Right lung (tissue), 10 donors: ENCODE measurements at places on chromosomes 7 and 10.
A peak's percentile ranks its signal among the peaks of the same experiment; 100 is the strongest.

DNA sequence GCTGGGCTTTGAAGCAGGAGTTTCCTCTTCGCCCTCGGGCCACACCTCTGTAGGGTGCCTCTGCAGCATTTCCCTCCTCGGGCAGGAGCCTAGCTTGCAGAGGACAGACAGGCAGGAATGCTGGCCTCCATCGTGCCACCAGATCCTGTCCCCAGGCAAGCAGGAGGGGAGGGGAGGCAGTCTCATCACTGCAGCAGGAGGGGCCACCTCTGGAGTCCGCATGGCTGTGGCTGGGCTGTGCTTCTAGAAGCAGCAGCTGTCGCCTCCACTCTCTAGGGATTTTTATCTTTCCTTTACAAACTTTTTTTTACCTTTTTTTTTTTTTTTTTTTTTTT is 181.4 kb downstream of the CUX1 start:
- no peak for DNase-seq

- no peak for DNase-seq
Measured at GRCh38 chr7:150363872-150364271, 4.8 kb upstream of the REPIN1 start.

DNA sequence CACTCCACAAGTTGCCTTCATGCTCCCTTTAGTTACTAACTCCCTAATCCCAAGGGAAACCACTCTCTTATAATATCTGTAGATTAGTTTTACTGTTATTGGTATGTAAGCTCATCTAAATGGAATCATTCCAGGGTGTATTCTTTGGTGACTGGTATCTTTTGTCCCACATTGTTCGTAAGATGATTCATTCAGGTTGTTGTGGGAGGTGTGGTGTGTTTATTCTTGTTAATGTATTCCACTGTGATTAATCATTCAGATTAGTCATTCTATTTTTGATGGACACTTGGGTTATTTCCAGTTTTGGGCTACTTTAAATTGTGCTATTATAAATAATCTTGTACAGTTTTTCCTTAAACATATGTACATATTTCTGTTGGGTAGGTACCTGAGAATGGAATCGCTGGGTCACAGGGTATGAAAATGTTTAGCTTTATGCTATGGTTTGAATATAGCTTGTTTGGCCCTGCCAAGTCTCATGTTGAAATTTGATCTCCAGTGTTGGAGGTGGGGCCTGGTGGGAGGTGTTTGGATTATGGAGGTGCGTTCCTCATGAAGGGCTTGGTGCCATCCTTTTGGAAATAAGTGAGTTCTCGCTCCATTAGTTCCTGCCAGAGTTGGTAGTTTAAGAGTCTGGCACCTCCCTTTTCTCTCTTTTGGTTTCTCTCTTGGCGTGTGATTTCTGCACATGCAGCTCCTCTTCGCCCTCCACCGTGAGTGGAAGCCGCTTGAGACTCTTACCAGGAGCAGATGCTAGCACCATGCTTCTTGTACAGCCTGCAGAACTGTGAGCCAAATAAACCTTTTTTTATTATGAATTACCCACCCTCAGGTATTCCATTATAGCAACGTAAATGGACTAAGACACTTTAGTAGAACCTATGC is 13.8 kb downstream of the BTRC start:
- DNase-seq, result no peak

DNA sequence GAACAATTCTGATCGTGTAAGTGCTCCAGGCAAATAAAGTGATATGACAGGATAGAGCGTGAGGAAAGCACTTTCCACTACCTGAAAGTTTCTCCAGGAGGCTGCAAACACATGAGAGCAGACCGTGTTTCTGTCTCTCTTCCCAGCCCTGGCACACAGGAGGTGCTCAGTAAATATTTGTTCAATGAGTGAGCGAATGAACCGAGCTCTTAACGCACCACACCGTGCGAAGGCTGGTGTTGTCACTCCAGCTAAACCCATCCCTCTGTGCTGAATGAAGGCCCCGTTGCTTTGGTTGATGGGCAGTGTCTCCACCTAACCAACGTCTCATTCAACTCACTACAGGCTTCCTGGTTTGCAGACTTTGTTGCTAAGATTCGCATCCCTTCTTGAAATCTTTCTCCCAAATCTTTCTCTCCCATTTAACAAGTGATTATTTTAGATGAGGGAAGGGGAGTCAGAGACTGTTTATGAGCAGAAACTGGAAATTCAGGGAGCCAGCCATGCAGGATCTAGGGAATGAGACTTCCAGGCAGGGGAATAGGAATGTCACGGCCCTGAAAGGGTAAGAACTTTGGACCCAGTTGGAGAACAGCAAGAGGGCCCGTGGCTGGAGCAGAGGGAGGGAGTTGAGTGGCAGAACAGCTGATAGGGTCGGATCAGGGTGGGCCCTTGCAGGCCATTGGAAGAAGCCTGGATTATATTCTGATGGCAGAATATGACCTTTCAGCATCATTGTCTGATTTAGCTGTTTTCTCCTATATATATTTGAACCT is 282.6 kb downstream of the CAMK1D start:
- DNase-seq, result no peak

- peak; percentile 17 for DNase-seq
Measured at GRCh38 chr10:33484787-33485186, 150.3 kb upstream of the NRP1 start.

DNA sequence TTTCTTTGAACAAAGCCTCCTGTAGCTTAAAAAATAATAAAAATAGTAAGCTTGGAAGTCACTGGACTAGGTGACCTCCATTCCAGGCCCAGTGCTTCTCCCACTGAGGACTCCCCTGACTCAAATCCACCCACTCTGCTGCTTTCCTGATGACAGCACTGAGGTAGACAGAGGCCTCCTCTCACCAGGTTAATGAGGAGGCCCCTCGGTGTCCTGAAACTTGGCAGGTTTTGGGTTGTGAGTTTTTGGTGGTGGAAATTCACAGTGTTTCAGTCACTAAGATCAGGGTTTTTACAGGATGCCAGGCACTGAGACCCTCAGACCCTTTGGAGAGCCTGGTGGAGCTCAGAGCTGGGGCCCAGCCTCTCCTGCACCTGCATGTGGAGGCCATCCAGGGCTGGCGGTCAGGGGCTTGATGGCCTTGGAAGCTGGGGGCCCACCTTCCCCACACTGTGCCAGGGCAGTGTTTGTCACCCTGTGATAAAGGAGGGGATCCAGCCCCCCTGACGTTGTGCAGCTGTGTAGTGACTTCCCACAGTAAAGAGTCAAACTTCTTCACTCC is 19.1 kb downstream of the TSPAN14 start:
- DNase-seq, result no peak

- no peak for DNase-seq
Measured at GRCh38 chr10:69181433-69181832, 1.4 kb downstream of the SUPV3L1 start.

- no peak for DNase-seq
Measured at GRCh38 chr10:60182691-60183090, 207.0 kb downstream of the ANK3 start.

DNA sequence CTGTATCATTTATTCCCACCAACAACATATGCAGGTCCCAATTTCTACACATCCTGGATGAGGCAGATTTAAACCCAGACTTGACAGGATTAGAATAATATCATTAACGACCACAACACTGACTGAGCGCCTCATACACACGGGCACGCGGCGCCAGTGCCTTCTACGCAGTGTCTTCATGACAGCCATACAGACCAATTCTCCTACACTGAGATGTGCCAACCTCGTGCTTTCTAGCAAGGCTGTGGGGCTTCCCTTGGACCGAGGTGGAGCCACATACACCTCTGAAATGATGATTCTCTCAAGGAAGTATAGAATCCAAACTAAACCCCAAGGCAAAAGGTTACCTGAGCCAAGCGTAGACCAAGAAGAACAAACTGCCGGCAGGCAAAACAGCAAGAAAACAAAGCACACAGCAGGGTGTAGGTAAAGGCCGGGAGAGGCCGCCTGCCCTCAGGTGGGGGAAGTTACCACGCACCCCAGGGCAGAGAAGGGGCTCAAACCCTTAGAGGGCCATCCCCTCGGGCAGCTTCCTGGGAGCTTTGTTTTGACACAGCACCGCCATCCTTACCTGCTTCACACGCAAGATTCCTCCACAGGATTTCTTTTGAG is 75.8 kb downstream of the DLG5 start:
- no peak for DNase-seq

- no peak for DNase-seq
Measured at GRCh38 chr7:30285067-30285535, 704 bp downstream of the ZNRF2 start.

DNA sequence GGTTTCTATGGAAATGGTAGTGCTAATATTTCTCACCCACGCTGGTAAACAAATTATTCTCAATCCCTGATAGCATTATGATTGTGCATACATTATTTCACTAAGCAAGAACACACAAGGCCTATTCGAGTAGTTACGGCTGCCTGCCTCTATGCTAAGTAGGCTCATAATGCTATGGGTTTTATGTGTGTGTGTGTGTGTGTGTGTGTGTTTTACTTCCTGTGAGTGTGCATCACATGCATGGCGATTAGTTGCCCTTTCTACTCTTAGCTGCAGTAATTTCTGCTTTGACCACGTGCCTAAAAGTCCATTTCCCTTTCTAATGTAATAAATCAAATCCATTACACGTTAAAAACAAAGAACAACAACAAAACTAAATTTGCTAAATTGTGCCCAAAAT is 117.0 kb downstream of the CHCHD3 start:
- DNase-seq, result no peak
